ENCODE measurements at places on chromosomes 1 and 21.

DNA sequence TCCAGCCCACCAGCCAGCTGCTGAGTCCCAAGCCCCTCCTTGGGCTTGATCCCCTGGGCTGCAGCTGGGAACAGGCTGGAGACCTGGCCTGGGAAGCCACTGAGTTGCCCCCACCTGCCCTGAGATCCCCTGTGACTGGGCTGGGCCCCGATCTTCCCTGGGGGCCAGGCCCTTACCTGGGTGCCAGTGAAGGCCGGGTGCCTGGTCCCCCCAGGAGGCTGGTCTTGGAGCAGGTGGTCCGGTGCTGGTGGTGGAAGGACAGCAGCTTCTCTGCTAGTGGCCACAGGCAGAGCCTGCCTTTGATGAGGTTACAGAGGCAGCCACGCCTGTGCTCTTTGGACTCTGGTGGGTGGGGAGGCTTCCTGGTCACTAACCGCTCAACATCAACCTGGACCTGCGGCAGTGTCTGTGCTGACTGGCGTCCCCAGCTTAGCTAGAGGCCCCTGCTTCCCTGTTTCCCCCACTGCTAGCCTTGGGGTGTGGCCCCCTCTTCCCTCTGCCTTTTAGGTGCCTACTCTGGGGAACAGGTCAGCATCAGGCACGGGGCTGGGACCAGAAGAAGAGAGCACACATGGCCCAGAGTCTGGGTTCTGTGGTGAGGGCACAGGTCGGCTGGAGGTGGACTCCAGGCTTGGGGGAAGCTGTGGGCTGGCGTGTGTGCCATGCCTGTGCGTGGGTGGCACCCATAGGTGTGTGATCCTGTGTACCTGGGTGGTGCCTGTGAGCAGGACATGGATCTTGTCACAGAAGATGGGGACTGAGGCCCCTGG is at the start of gene EPS8L3:
Gene EPS8L3, minus strand, starts transcription at position 278 of the 770 bp plus-strand sequence. CDS start 2,174 bp downstream, outside the sequence.
- no peak for DNase-seq

- no peak for DNase-seq
Observed at GRCh38 chr1:171663036-171663853, 10.8 kb upstream of the MYOC start.

DNA sequence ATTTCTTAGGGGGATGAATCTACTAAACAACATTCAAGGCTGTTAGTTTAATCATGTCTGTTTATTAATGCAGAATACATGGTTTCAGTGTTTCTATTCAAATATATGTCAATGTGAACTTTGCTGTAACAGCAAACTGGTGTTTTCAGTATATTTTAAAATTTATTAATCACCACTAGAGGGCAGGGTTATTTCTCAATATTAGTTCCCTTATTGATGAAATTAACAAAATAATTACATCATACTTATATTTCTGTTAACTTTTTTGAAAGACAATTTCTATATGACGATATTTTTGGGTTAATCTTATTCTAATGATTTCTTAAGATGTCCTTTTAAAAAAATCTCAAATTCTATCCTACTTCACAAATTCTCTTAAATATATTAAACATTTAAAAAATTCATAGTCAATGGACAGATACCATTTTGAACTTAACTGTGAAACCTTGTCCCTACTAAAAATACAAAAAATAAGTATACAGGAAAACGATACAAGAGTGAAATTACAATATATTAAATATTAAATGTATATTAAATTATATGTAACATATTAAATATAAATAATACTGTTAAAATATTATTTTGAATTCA is 1034.1 kb upstream of the PRMT6 start:
- DNase-seq: peak; percentile 66

DNA sequence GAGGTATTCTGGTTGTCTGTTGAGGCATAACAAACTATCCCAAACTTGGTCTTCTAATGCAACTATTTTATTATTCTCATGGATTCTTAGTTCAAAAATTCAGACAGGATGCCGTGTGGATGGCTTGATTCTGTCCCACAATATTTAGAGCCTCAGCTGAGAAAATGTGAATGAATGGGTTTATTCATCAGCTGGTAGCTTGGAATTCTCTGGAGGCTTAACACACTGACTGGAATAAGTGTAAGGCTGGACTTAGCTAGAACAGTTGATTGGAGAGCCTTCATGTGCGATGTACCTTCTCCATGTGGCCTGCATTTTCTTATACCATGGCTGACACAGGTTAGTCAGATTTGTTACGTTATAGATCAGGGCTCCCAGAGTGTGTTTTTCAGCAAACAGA is 30.8 kb downstream of the TNNI3K start:
- DNase-seq: no peak

GRCh38 chr1:206672844-206673758 is 11.6 kb upstream of the MAPKAPK2 start:
- no peak for DNase-seq

Measured in adipocyte (in vitro differentiated cells).